ENCODE measurements at places on chromosomes 5 and 9. TPM values are rescaled to one million over a fixed set of nuclear protein-coding genes. Genes with fewer than 3 reads are reported as not detected.
A peak's percentile ranks its signal among the peaks of the same experiment; 100 is the strongest.

GRCh38 chr9:77543131-77543822, 104.8 kb downstream of the GNA14 start:
- no peaks in the 10 kb centered on the region for H3K4me1 ChIP-seq
- no peaks in the 10 kb centered on the region for H3K27me3 ChIP-seq
- no peak for DNase-seq

DNA sequence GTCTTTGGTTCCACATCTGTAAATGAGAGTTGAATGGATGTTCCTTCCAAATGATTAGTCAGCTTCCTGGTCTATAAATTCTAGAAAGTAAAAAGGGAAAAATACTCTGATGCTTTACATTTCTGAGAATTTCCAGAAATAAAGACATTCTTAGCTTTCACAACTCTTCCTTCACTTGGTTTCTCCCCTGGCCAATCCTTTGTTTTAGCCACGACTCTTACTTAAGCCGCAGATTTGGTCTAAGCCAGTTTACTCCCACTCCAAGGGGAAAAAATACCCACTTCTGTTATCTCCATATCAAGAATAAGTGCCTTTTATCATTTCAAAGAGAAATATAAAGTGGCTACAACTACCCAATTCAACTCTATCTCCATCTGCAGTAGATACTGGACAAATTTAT, 29.7 kb downstream of the PWWP2A start:
- no peaks in the 10 kb centered on the region for H3K4me1 ChIP-seq
- no peaks in the 10 kb centered on the region for H3K27me3 ChIP-seq
- no peak overlapping the region for H3K27ac ChIP-seq

DNA sequence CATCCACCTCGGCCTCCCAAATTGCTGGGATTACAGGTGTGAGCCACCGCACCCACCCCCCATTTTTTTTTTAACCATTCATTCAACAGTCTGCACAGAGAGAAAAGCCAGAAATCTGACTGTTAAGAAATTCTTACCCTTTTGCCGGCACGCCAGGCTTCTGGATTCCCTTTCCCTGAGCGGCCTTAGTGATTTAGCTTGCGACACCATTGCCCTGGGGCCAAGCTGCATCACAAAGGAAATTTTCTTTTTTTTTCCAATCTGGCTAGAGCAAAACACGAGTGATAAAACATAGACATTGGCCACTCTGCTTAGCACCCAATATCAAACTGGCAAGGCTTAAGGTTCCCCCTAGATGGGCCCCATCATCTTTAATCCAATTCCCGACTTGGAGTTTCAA, 21.2 kb upstream of the ATOSB start:
- H3K4me1 ChIP-seq, result no peaks in the 10 kb centered on the region
- no peaks in the 10 kb centered on the region for H3K27me3 ChIP-seq
- no peak overlapping the region for H3K4me3 ChIP-seq
- no peaks in the 10 kb centered on the region for H3K36me3 ChIP-seq
- H3K27ac ChIP-seq, result no peak overlapping the region
- no peak for DNase-seq

The N4BP3 gene
- total RNA-seq, result 2.1 TPM

GRCh38 chr5:159504857-159505304, 174.6 kb upstream of the IL12B start:
- DNase-seq, result peak; percentile 44
- no peaks in the 10 kb centered on the region for H3K36me3 ChIP-seq
- H3K27ac ChIP-seq, result peak overlapping the region; percentile 51
- no peaks in the 10 kb centered on the region for H3K27me3 ChIP-seq
- peaks cover 26% of the 10 kb centered on the region for H3K4me1 ChIP-seq

DNA sequence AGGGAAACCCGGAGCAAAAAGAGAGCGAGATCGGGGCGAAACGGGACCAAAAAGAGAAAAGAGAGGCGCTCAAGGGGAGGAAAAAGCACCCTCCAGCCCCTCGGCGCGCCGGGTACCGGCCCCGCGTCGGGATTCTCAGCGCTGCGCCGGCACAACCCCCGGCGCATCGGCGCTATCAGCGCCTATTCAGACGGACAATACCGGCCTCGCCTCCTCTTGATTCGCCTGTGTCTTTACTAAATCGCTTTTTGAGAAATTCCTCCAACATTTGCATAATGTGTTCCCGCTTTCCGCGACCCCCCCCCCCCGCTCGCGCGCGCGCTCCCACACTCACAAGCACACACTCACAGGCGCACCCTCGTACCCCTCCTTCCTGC, 578 bp downstream of the LHX6 start:
- no peaks in the 10 kb centered on the region for H3K36me3 ChIP-seq
- peaks cover 83% of the 10 kb centered on the region for H3K27me3 ChIP-seq
- no peak for DNase-seq
- H3K27ac ChIP-seq, result no peak overlapping the region
- H3K4me3 ChIP-seq, result peak overlapping the region; percentile 55

GRCh38 chr5:113507601-113508000, 5.9 kb upstream of the YTHDC2 start:
- H3K4me1 ChIP-seq, result no peaks in the 10 kb centered on the region
- H3K27me3 ChIP-seq, result peaks cover 3% of the 10 kb centered on the region
- no peak overlapping the region for H3K27ac ChIP-seq
- no peaks in the 10 kb centered on the region for H3K36me3 ChIP-seq
- no peak overlapping the region for H3K4me3 ChIP-seq

The IFNA2 gene
- not detected for total RNA-seq

The DPYSL3 gene
- total RNA-seq, result 11.9 TPM

The TAF1L gene
- total RNA-seq, result not detected

- peaks cover 19% of the 10 kb centered on the region for H3K4me1 ChIP-seq
- peak; percentile 69 for DNase-seq
- H3K27me3 ChIP-seq, result no peaks in the 10 kb centered on the region
- H3K27ac ChIP-seq, result peak overlapping the region; percentile 59
- no peaks in the 10 kb centered on the region for H3K36me3 ChIP-seq
- peak overlapping the region; percentile 73 for H3K4me3 ChIP-seq
These were observed 510 bp downstream of the NOXA1 start for GRCh38 chr9:137423514-137424291.

- no peaks in the 10 kb centered on the region for H3K27me3 ChIP-seq
- no peaks in the 10 kb centered on the region for H3K4me1 ChIP-seq
- no peak for DNase-seq
- no peaks in the 10 kb centered on the region for H3K36me3 ChIP-seq
- H3K27ac ChIP-seq, result no peak overlapping the region
- H3K4me3 ChIP-seq, result no peak overlapping the region
These were observed 9.7 kb upstream of the RIOK2 start for GRCh38 chr5:97192580-97193354.

- H3K27me3 ChIP-seq, result no peaks in the 10 kb centered on the region
- no peak overlapping the region for H3K27ac ChIP-seq
- no peak overlapping the region for H3K4me3 ChIP-seq
- no peaks in the 10 kb centered on the region for H3K4me1 ChIP-seq
These were observed 153.5 kb downstream of the TTLL11 start for GRCh38 chr9:121939643-121940042.

GRCh38 chr5:141349917-141350619, at the start of gene PCDHGB1:
Gene PCDHGB1, plus strand, starts transcription at chr5:141350099. Its CDS starts 162 bp downstream, at chr5:141350261.
- no peak for DNase-seq
- H3K4me1 ChIP-seq, result no peaks in the 10 kb centered on the region
- H3K27ac ChIP-seq, result no peak within 1 kb of the TSS
- H3K36me3 ChIP-seq, result no peaks in the 10 kb centered on the region

- H3K27ac ChIP-seq, result peak overlapping the region; percentile 93
- H3K36me3 ChIP-seq, result no peaks in the 10 kb centered on the region
- peak; percentile 92 for DNase-seq
- H3K4me3 ChIP-seq, result no peak overlapping the region
- H3K4me1 ChIP-seq, result peaks cover 85% of the 10 kb centered on the region
These were observed 43.4 kb upstream of the IL17B start for GRCh38 chr5:149422366-149423048.

The NR6A1 gene
- 1.3 TPM for total RNA-seq

The PSIP1 gene
- total RNA-seq, result 27.4 TPM
